Stimulated activated CD4-positive, alpha-beta T cell treated with anti-CD3 and anti-CD28 coated beads, Interleukin-1b, Interleukin-23, amount 100 ng/mL, for 1 hour (primary cell): ENCODE measurements at places on chromosomes 16 and 17.

DNA sequence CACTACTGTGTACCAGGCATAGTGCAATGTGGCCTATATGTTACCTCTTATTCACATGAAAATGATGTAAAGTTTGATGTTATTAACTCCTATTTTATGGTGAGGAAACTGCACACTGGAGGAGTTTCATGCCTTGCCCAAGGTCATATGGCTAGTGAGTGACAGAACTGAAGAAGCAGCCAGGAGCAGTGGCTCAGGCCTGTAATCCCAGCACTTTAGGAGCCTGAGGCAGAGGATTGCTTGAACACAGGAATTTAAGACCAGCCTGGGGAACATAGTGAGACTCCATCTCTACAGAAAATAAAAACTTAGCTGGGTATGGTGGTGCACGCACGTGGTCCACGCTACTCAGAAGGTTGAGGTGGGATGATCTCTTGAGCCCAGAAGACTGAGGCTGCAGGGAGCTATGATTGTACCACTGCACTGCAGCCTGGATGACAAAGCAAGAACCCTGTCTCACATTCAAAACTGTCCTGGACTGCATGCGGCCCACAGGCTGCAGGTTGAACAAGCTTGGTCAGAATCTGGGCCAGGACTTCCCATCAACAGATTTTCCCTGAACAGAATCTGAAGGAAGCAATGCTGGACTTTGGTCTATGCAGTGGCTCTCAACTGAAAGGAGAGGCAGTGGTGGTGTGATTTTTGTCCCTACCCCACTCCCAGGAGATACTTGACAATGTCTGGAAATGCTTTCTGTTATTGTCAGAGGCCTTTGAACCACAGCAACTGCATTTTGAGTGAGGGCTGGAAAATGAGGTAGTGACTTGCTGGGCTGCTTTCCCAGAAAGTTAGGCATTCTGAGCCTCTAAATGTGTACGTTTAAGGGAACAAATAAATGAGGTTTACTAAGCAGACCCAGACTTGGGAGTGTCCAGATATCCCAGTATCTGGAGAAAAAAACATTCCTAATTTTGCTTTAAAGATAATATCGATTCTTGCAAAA lies 479.5 kb downstream of the TMEM114 start:
- no peak for DNase-seq

DNA sequence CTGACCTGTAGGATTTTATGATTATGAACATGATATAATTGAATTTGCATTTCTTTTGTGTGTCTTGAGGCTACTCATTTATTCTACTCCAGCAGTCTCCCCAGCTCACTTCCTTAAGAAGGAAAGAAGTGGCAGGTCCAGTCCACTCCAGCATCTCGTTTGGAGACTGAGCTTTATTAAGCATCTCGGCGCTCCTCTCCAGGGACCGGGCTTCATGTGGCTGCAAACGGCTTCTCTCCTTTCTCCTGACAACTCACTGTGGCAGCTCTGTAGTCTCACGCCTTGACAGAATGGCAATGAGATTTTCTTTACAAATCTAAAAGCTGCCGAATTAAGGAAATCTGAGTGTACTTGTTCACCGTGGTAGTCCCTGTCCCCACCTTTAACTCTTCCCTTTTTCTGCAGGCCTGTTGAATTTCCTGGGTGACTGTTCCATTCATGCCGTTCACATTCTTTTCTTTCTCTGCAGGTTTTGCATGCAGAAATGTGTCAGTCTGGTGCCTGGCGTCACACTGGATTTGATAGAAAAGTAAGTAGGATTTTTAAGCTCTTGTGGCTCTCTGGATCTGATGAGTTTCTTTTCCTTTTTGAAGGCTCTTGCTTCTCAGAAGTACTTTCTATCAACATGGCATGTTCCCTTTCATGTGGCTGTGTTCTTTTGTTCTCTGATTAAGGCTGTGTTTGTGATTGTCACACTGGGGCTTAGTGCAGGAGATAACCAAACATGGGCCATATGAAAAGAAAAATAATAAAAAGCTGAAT lies 200.5 kb upstream of the CHMP6 start:
- no peak for DNase-seq

GRCh38 chr17:83036193-83036592 lies 43.2 kb upstream of the METRNL start:
- DNase-seq = no peak

GRCh38 chr17:8326511-8327302 lies 12.9 kb upstream of the ODF4 start:
- no peak for DNase-seq

DNA sequence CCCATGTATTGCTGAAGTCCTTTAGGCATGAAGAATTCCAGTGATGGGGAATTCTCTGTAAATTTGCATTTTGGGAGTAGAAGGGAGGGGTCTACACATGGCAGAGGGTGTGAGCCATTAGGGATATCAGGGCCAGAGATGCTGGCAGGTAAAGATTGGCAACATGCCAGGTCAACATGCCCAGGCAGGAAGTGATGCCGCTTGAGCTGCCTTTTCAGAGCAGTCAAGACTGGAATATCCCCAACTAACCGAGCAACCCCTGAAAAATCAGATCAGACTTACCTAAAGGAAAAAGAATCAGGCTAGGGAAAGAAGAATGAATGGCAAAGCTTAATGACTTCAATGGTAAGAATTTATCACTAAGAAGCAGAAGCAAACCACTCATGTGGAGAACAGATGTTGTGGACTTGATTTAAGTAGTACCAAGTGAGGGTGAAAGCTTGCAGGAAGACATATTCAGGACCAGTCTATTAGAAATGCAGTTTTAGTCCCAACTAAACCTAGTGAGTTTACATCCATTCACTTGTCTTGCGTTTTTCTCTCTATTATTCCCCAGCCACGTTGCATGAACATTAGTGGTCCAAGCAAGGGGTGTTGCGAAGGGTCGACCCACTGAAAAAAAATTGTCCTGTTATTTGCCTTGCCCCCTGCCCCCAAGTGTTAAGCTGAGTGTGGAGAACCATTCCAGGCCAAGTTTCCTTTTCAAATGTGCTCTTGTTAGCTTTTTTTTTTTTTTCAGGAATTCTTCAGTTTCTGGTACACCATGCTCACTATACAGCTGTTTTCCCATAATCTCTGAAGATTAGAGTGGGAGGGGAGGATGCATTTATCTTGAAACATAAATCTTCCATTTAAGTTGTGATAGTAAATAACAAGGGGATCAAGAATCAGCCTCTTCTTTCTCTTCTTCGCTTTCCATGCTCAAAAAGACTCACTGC lies 105.2 kb downstream of the ABCA8 start:
- DNase-seq = no peak

DNA sequence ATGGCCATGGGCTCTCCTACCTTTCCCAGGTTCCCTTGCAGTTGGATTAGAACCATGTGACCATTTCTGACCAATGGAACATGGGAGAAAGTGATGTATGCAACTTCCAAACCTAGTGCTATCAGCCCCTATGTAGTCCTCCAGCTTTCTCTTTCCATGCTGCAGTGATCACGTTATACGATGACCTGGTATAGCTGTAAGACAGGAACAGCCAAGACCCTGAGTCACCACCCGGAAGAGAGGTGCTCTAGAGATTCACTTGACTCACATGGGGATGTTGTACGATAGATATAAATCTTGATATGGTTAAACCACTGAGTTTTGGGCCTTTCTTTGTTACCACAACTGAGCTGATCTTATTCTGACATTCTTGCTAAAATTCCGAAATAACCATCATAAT lies 65.1 kb downstream of the NOG start:
- DNase-seq = no peak

- DNase-seq = no peak
Measured at GRCh38 chr17:57467226-57467625, 210.9 kb downstream of the MSI2 start.

DNA sequence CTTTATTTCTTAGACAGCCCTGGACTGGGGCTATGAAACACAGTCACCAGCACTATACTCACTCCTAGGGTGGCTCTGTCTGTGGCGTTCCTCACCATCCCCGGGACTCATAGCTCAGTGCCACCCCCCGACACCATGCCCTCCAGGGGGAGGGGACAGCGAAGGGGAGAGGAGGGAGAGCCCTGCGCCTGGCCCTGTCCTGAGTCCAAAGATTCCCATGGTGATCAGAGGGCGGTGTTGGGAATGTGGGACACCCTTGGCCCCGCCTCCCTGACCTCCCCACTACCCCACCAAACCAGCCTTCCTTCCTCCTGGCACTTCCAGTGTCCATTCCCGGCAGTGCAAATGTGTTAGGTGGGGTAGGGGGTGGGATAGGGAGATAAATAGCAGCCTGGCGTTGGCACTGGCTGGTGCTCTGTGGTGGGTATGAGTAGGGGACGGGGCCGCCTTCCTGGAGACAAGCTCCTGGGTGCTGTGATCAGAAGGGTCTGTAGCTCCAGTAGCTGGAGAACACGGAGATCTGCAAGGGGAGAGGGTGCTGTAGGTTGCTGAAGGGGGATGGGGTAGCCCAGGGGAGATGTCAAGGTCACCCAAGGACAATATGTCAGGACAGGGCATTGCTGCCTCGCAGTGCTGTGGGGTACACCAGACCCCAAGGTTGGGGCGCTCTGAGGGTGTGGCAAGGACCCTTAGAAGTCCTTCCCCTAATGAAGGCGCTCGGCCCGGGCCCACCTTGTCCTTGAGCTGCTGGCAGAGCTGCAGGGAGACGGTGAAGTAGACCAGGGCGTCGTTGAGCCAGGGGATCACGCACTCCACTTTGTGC lies 2.0 kb downstream of the SMIM22 start:
- DNase-seq = no peak

DNA sequence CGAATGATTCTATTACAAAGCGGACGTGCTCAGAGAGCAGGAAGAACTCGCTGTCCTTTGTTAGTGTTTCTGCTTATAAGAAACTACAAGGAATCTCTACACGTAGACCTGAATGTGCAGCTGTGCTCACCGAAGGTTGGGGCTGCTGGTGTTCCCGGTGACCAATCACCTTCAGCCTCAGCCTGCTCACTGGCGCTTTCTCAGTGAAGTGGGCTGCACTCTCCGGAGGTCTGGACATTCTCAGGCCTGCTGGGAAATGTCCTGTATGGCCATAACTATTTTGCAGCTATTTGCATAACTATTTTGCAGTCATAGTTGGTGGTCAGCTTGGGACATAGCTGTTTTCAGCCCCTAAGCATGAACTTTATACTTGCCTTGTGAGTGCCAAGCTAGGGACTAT lies 9.7 kb upstream of the CIAO3 start:
- no peak for DNase-seq

- DNase-seq = no peak
Measured at GRCh38 chr17:67759355-67760171, 41.8 kb downstream of the NOL11 start.

DNA sequence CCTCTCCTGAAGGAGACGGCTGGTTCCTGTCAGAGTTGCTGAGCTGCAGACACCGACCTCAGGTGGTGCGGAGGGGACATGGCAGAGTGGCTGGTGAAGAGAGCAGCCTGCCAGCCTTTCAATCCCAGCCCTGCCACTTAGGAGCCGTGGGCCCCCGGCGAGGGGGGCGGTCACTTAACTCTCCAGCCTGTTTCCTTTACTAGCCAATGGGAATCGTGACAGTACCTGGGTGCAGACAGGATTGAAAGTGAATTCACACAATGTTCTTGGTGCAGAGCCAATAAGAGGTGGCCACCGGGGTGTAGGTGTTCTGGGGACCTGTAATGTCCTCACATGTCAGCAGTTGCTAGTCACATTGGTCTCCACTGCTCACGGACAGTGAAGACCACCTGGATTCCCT lies 13.5 kb downstream of the ACE start:
- no peak for DNase-seq

GRCh38 chr16:69509125-69509524 lies 56.6 kb upstream of the NFAT5 start:
- no peak for DNase-seq

DNA sequence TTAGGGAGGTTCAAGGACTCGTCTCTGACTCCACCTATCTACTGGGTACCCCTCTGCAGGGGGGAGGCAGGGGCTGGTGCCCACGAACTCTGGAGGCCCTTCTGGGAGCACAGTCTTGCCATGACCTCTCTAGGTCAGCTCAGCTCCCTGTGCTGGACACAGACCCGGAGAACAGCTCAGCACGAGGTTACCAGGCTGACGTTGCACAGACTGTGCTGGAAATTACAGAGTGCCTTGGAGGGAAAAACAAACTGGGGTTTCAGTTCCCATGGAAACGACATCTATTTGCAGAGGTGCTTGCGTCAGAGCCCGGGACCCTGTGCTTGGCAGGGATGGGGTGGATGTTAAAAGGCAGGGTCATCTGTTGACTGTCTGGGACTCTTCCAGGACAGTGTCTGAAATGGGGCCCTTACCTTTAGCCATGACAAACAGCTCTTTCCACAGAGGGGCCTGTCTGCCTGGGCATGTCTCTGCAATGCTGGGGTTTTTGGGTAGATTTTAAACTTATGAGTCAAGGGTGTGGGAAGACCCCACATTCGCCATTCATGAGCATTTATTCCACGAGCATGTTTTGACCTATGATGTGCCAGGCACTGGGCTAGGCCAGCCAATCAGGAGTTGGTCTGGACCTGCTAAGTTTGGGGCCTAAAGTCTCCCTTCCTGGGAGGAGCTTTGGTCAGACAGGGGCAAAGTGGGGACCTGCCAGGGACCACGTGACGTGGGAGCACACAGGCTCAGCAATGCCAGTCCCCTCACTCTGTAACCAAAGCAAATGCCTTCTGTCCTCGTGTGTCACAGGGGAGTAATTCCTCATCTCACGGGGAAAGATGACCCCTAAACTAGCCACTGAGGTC lies 22.5 kb downstream of the CCR7 start:
- no peak for DNase-seq

DNA sequence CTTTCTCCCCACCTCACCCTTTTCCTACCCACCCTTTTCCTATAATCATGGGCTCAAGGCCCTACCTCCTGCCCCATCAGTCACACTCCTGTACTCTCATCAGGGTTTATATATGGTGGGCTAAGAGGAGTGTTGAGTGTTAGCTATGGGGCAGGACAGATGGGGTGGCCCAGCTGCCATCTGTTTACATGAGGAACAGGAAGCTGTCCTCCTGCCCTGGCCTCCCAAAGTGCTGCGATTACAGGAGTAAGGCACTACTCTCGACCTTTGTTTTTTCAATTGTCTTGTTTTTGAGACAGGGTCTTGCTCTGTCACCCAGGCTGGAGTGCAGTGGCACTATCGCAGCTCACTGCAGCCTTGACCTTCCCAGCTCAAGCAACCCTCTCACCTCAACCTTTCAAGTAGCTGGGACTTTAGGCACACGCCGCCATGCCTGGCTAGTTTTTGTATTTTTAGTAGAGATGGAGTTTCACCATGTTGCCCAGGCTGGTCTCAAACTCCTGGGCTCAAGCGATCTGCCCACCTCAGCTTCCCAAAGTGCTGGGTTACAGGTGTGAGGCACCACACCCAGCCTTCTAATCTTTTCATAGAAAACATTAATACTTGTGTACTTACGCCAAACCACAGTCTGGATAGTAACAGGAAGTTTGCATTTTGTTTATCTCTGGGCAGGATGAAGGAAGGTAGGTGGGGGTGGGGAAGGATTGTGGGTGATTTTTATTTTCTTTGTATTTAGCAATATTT lies 1.6 kb downstream of the TRADD start:
- DNase-seq = no peak

GRCh38 chr16:53678756-53679343 lies 24.8 kb downstream of the RPGRIP1L start:
- no peak for DNase-seq

- no peak for DNase-seq
Measured at GRCh38 chr16:60905811-60906210, 1130.4 kb downstream of the CDH8 start.
